ENCODE measurements at places on chromosomes 13 and 19.

- DNase-seq = no peak
Measured at GRCh38 chr19:32581705-32582179, 752 bp downstream of the PDCD5 start.

DNA sequence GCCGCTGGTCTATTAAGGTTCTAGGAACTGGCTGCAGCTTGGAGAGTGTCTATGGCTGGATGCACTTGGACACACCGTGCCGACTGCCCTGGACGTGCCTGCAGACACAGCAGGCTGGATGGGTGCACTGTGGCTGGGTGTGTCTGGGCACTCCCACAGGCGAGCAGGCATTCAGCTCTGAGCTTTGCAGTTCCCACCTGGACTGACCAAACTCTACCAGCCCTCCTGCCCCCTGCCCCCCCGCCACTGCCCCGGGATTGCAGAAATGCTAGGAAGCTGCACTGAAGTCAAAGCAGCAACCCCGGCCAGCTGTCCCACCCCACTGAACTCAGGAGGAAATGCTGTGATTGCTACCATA, 7.0 kb upstream of the LRP3 start:
- DNase-seq = no peak

DNA sequence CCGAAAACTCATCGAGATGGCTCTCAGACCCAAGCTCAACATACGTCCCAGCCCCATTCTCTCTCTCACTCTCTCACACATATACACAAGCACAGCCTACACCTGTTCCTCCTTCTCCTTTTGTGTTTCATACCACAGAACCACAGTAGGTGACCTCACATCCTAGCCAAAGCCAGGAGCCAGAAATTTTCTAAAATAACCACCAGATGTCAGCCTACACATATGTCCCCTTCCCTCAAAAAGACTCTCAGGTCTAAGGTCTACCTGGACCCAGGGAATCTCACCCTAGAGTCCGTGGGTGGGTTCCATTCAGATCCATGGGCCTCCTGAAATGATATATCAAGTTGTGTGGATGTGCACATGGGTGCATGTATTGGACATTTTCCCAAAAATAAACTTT, 104.2 kb upstream of the IPO5 start:
- no peak for DNase-seq

- no peak for DNase-seq
Measured at GRCh38 chr19:55152017-55152416, 3.0 kb upstream of the TNNT1 start.

DNA sequence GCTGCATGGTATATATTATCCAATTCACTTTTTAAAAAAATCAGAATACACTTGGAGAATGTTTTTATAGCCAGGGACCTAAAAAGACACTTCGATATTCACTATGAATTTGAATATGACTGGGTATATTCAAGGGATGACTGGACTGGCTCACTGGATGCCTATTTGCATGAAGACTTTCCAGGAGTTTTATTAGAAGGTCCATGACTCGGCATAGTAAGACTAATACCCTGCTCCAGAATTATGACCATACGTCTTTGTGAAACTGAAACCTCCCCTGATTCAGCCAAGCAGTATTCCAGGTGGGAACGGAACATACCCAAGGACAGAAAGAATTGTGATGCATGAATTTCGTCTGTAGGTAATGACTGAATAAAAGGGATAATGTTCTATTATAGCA, 3.9 kb upstream of the FAM216B start:
- DNase-seq = no peak

DNA sequence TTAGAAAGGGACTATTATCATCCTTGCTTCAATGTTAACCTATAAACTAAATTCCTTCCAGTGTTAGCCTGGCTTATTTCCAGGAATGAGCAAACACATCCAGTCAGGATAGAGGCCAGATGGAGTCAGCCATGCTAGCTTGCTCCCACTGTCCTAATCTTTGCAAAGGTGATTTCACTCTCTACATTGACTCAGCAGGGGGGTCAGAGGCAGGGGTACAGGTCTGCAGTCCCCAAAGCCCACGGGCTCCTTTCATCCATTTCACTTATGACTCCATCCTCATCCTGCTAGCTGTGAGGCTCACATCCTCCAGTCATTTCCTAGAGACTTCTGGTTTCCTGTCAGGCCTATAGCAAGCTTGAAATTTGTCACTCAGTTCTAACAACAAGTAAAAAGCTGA, 63.4 kb upstream of the CEACAM8 start:
- no peak for DNase-seq

GRCh38 chr13:71866335-71867130, 471 bp downstream of the DACH1 start:
- DNase-seq = no peak

DNA sequence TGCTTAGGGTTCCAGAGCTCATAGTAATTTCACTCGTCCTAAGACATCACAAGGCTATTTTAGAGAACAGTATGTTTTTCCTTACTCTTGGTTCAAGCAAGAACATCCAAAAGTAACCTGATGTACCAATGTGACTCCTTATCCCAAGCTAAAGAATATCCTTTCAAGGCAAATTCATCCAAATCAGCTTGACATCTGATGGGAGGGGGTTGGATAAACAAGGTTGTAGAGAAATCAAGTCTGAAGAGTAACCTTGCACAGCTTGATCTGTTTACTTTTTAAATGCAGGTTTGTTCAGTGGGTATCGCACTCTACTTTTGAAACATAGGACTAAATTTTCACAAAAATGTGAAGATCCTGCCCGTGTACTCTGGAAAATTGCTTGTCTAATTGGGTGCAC, 201.2 kb downstream of the GGACT start:
- no peak for DNase-seq

DNA sequence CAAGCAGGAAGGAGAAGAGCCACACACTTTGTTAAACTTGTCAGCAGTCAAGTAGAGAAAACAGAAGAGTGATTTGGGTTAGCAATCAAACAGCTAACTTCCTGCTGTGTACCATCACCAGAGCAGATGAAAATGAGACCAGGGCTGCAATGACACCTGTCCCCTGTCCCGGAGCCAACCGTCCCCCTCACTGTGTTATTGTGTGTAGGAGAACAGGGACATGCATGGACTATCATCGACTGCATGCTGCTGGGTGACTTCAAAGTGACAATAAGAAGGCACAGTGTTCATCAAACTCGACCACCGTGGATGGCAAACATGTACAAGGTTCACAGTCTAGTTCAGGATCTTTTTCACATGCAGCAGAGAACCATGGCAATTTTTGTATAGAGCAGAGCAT, 94.0 kb upstream of the SLC15A1 start:
- DNase-seq = no peak

- no peak for DNase-seq
Measured at GRCh38 chr19:11539495-11540365, 1.1 kb downstream of the CNN1 start.

- no peak for DNase-seq
Measured at GRCh38 chr13:111204438-111205177, 89.5 kb downstream of the ARHGEF7 start.

DNA sequence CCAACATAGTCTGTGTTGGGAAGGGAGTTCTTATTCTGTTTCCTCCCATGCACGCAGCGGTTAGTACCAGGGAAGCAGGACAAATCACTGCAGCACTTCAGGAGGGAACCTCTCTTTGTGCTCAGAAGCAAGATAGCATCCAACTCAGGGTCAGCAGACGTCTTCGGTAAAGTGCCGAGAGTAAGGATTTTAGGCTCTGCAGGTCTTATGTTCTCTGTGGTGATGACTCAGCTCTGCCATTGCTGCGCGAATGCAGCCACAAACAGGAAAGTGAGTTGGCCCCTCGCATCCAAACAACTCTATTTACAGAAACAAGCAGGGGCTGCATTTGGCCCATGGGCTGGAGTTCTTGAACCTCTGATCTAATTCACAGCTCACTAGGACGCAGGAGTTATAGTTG, 122.1 kb upstream of the SPATA13 start:
- DNase-seq = peak; percentile 63

DNA sequence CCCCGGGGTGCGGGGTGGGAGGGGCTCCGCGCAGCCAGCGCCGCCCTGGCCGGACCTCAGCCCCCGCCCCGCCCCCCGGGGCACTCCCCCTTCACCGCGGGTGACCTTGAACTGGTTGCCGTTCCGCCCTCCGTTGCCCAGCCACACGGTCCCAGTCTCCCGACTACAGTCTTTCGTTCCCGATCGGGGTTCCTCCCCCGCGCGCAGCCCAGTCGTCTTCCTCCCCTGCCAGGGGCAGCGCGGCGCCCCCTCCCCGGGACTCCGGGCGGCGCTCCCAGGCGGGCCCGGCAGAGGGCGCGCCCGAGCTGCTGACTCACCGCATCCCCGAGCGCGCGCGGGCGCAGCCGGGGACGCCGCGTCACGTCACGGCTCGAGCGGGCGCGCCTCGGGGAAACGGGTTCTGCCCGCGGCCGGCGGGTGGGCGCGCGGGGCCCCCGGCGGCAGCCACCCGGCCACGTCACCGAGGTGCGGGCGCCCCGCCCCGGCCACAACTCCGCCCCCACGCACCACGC, 459 bp downstream of the MIDN start:
- peak; percentile 46 for DNase-seq

DNA sequence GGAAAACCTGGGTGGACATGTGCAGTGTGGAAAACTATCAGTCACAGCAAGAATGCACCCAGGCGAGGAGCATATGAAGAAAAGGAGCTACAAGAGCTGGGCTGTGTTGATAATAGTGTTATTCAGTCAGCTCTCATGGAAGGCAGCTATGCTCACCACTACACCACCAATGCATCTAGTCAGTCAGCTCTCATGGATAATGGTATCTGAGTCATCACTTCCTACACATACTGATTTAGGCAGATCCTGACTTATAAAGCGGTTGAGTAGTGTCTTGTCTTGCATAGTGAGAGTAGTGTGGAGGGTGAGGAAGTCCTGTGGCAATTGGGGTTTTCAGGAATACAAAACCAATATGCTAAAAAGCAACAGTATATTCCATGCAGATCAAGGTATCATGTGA, 9.1 kb upstream of the ZNF160 start:
- no peak for DNase-seq

DNA sequence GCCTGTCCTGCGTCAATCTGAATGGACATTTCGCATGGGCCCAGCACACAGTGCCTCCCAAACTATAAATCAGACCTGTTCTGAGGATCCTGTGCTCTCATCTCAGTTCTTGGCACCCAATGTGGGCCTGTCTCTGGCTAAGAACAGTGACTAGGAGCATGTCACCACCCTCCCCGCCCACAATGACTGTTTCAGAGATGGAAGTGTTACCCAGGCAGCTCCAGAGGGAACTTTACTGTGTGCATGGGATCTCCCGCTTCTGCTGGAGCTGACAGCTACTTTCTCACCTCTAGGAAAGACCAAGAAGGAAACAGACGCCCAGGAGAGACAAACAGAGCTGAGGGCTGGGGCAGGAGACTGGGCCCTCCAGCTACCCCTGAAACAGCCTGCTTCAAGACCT, 45.0 kb downstream of the KCTD15 start:
- no peak for DNase-seq

DNA sequence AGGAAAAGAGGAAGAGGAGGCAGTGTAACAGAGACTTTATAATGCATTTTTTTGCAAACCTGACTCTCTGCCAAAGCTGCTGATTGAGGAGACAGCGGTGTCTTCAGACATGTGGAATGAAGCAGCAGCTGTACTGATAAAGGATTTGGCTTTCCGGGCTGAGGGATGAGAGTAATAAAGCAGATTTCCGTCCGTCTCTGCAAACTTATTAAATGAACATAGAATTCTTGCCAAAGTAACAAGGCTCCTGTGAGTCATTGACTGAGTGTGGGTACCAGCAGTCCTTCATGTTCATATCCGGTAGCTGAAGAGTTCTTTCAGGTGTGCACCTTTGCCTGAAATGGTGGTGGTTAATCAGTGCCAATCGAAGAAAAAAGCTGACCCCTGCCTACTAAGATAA, 112.6 kb downstream of the LIG4 start:
- no peak for DNase-seq

DNA sequence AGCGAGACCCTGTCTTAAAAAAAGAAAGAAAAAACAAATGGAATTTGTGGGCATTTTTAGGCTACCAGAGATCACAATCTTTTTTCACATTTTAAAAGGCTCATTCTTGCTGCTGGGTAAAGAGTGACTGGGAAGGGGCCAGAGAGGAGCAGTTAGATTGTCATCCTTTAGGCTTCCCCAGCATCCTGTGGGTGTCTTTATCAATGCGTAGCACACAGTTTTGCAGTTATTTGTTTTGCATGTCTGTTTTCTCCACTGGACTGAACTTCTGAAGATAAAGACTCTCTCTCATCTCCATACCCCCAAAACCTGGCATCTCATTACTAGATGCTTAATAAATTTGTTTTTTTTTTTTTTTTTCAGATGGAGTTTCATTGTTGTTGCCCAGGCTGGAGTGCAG, 2.1 kb upstream of the UTP14C start:
- DNase-seq = no peak

DNA sequence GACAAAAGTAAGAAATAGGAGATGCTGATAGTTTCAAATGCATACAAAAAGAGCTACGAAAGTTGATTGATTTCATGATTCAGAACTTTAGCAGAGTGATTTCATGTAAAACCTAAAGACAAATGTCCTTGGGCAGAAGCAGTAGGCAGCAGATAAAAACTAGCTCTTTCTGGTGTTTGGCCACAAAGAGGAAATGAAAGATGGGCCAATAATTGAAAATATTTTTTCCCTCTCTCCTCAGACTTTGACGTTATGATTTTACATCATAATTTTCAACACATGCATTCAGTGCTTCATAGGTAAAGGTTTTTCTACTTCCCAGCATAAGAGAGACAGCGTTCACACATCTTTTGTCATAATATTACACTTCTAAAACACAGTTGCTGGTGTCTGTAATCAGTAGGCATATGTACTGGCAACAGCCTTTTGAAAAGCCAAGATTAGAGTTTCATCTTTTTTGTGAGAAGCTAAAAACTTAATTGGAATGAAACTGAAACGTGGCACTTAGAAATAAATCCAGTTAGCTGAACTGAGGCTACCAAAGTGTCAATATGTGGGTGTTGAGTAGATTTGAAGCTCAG, 9.3 kb downstream of the SCEL start:
- DNase-seq = no peak

DNA sequence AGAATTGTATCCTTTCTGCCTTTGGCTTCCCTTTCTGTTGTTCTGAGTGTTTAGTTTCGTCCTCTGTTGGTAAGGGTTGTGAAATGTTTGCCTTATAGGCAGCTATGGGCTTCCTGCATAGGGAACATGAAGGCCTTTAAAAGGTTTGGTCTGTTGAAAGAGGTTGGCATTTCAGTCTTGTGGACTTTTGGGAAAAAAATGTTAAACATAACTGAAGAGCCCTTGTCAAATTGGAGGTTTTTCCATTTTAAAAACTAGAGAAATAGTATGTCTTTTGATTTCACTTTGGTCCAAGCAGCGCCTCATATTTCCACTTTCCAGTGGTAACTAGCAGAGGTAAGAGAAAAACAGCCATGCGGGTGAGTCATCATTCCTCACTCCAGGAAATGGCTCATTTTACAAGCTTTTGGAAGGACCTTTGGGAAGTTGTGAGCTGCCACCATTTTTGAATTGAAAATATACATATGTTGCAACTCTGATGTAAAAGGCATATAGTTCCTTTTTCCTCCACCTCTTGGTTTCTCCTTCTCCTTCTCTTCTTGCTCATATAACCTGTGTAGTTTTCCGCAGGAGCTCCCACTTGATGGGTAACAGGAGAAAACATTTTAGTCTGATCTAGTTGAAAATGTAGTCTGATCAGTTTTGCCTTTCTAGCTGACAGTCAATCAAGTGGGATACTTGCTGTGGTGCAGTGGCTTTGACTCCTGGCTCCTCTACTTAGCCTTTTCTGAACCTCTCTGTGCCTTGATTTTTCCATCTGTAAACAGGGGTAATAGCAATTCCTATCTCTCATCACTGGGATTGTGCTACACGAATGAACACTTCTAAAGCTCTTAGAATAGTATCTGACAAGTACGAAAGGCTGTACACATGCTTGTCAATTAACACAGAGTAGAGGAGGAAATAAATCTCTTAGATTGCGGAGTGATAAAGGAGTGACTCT, 23.0 kb downstream of the GPC6 start:
- no peak for DNase-seq
